ENCODE measurements at places on chromosomes 4 and X.

DNA sequence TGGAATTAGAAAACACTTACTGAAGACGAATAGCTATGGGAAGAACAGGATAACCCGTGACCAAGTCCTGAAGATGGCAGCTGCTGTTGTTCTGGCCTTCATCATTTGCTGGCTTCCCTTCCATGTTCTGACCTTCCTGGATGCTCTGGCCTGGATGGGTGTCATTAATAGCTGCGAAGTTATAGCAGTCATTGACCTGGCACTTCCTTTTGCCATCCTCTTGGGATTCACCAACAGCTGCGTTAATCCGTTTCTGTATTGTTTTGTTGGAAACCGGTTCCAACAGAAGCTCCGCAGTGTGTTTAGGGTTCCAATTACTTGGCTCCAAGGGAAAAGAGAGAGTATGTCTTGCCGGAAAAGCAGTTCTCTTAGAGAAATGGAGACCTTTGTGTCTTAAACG, 2.4 kb downstream of the AGTR2 start:
- no peaks in the 10 kb centered on the region for H3K36me3 ChIP-seq
- H3K27me3 ChIP-seq: no peaks in the 10 kb centered on the region
- no peak for DNase-seq
- H3K4me1 ChIP-seq: no peaks in the 10 kb centered on the region
- no peak overlapping the region for H3K27ac ChIP-seq

GRCh38 chrX:96379951-96380350, 304.7 kb upstream of the DIAPH2 start:
- H3K36me3 ChIP-seq: no peaks in the 10 kb centered on the region
- H3K27ac ChIP-seq: no peak overlapping the region
- H3K27me3 ChIP-seq: no peaks in the 10 kb centered on the region
- no peak overlapping the region for H3K4me3 ChIP-seq

DNA sequence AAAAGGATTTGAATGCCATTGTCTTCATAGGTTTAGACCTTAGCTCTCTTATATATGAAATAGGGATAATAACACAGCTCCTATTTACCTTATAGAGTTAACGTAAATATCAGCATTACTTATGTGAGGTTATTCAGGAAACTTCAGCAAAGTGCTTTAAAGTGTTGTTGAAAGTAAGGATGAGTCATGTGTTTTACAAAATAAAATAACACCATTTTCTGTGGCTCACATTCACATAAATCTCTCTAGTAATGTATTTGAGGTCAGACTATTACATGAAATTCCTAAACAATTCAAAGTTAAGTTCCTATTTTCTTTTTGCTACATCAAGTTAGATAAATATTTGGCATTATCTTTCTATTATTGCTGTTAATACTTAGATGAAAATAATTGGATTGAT, 2.9 kb downstream of the GNRHR start:
- no peaks in the 10 kb centered on the region for H3K4me1 ChIP-seq
- no peak overlapping the region for H3K27ac ChIP-seq
- no peaks in the 10 kb centered on the region for H3K27me3 ChIP-seq

DNA sequence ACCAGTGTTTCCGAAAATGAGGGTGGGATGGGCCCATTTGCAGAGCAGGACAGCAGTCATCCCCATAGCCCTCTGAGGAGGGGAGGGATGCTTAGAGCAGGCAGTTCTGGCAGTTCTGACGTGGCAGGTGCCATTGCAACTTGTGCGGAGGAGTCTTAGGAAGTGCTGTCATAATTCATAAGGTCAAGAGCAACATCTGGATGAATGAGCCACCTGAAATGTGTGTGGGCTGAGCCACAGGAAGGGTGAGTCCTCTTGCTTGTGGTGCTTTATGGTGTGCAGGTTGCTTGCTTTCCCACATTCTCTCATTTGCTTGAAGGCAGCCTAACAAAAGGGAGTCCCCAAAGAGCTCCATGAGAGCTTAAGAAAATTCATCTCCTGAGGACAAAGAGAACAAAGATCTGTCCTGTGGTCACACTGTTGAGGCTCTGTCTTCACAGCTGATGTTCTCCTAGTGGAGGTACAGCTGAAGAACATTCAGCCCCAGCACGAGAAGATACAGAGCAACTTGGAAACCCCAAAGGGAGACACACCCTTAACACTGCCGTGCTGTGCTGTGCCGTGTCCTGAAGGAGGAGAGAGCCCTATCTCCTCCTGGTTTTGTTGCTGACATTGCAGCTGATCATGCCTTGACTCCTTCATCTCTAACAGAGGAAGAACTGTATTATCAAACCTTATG, 60.3 kb downstream of the DLG3 start:
- H3K27ac ChIP-seq: peak overlapping the region; percentile 54
- peaks cover 10% of the 10 kb centered on the region for H3K36me3 ChIP-seq
- DNase-seq: no peak
- H3K4me3 ChIP-seq: no peak overlapping the region
- H3K4me1 ChIP-seq: peaks cover 13% of the 10 kb centered on the region

- H3K4me1 ChIP-seq: no peaks in the 10 kb centered on the region
- H3K36me3 ChIP-seq: no peaks in the 10 kb centered on the region
- H3K27me3 ChIP-seq: peaks cover 10% of the 10 kb centered on the region
- no peak overlapping the region for H3K27ac ChIP-seq
Observed at GRCh38 chr4:3779509-3779908, 13.3 kb downstream of the ADRA2C start.

- no peaks in the 10 kb centered on the region for H3K27me3 ChIP-seq
- peaks cover 5% of the 10 kb centered on the region for H3K36me3 ChIP-seq
Observed at GRCh38 chrX:21847342-21847741, 7.9 kb downstream of the MBTPS2 start.

DNA sequence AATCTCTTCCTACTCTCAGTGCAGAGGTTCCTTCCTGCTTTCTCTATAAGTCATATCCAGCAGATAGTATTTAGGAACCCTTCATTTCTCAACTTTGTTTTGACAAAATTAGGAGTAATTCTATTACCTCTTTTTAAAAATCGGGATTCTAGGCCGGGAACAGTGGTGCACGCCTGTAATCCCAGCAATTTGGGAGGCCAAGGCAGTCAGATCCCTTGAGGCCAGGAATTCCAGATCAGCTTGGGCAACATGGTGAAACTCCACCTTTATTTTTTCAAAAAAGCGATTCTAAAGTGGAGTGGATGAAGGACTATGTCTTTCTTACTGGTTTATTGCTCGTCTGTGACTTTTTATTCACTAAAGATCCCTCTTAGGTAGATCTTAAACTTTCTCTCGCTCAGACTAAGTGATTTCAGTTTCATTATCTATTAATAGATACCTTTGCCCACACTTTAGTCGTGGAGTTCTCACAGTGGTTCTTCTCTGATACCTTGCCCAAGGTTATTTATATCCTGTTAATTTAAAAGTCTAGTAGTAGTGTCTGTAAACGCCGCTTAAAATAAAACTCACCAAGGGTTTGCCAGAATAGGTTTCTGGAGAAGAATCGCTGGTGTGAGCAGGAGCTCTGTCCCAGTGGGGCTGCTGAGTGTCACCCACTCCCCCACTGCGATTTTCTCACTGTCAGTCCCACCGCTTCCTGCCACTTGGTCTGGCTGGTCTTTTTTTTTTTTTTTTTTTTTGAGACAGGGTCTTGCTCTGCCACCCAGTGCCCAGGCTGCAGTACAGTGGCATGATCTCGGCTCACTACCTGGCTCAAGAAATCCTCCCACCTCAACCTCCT, 27.0 kb upstream of the TMEM131L start:
- peaks cover 17% of the 10 kb centered on the region for H3K4me1 ChIP-seq
- peak overlapping the region; percentile 80 for H3K4me3 ChIP-seq
- H3K27ac ChIP-seq: peak overlapping the region; percentile 82
- peak; percentile 25 for DNase-seq
- no peaks in the 10 kb centered on the region for H3K36me3 ChIP-seq

- H3K27me3 ChIP-seq: no peaks in the 10 kb centered on the region
- no peaks in the 10 kb centered on the region for H3K36me3 ChIP-seq
- no peak overlapping the region for H3K27ac ChIP-seq
- no peak overlapping the region for H3K4me3 ChIP-seq
Observed at GRCh38 chrX:19065535-19065934, 56.7 kb downstream of the ADGRG2 start.

- H3K27me3 ChIP-seq: no peaks in the 10 kb centered on the region
- H3K27ac ChIP-seq: no peak overlapping the region
- no peaks in the 10 kb centered on the region for H3K36me3 ChIP-seq
- DNase-seq: no peak
Observed at GRCh38 chrX:139429913-139430312, 100.6 kb upstream of the F9 start.

DNA sequence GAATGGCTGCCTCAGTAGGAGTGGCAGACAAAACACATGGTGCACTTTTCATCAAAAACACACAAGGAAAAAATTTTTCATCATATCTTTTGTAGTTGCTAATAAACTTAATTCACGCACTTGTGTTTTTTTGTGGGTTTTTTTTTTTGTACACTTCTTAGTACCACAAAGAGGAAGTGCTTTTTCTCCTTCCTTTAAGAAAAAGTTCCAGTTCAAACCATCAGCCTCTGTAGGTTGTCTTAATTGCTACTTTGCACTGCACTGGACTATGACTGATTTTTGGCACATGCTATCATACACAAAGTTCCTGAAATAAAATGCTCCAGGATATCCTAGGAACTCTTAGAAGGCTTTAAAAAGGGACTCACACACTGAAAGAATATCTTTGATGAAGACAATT, at the start of gene PHEX:
TSS of gene PHEX (plus strand) at position 242 of the 400 bp plus-strand sequence. CDS start 681 bp downstream, outside the sequence.
- no peaks in the 10 kb centered on the region for H3K4me1 ChIP-seq
- no peak for DNase-seq
- no peak within 1 kb of the TSS for H3K27ac ChIP-seq
- H3K27me3 ChIP-seq: no peaks in the 10 kb centered on the region

DNA sequence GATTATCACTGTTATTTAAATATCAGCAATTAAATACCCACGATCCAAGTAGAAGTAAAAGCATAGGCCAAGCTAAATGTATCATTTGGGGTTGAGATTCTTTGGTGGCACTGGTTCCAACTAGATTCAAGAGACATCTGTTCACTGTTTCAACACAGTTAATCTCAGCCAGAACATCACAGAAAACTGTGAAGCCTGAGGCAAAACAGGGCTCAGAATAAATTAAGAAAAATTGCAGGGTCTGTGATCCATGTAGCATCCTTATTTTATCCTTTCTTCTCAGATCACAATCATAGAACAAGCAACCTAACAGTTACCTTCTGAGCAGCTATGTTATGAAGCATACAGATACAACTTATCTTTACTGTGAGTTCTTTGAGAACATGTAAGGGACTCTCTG, 23.7 kb downstream of the YTHDC1 start:
- no peaks in the 10 kb centered on the region for H3K27me3 ChIP-seq
- peaks cover 9% of the 10 kb centered on the region for H3K4me1 ChIP-seq
- H3K27ac ChIP-seq: peak overlapping the region; percentile 55
- DNase-seq: no peak

- no peak overlapping the region for H3K27ac ChIP-seq
- H3K36me3 ChIP-seq: peaks cover 13% of the 10 kb centered on the region
- peaks cover 36% of the 10 kb centered on the region for H3K4me1 ChIP-seq
- no peaks in the 10 kb centered on the region for H3K27me3 ChIP-seq
- no peak overlapping the region for H3K4me3 ChIP-seq
- DNase-seq: no peak
Observed at GRCh38 chr4:152501846-152502536, 33.9 kb downstream of the FBXW7 start.

GRCh38 chr4:172997856-172998255, 170.8 kb upstream of the GALNT7 start:
- H3K36me3 ChIP-seq: no peaks in the 10 kb centered on the region
- no peaks in the 10 kb centered on the region for H3K4me1 ChIP-seq
- DNase-seq: no peak
- no peak overlapping the region for H3K27ac ChIP-seq
- H3K27me3 ChIP-seq: peaks cover 60% of the 10 kb centered on the region

- peaks cover 9% of the 10 kb centered on the region for H3K4me1 ChIP-seq
- no peak for DNase-seq
- H3K36me3 ChIP-seq: peaks cover 10% of the 10 kb centered on the region
- no peak overlapping the region for H3K4me3 ChIP-seq
Observed at GRCh38 chrX:1676866-1677265, 62.0 kb downstream of the ASMT start.

- no peaks in the 10 kb centered on the region for H3K36me3 ChIP-seq
- H3K4me1 ChIP-seq: no peaks in the 10 kb centered on the region
- H3K4me3 ChIP-seq: no peak overlapping the region
Observed at GRCh38 chr4:172962564-172963353, 205.9 kb upstream of the GALNT7 start.

DNA sequence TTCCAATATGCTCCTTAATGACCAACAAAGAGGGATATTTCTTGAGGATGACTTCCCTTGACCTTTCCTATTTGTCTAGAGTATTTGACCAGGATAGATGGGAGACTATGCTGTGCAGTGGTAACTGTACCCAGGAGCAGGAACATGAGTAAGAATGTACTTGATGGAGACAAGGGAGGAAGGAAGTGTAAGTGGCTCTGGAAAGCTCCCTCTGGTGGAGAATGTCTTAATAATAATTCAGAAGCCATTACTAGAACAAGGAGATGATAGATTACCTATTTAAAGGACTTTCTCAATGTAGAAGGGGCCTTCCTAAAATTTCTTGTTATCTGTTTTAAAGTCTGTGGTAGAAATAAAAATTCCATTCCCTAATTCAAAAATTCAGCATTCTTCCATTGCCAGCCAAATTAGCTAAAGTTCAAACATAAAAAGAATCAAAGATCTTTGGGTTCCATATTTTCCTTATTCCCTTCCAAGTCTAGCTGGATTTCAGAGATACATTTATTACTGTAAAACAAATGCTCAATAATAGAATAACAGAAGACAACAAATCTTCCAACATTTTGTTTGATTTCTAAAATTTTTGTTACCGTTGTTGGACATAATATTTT, 83.8 kb downstream of the GRID2 start:
- DNase-seq: no peak
- H3K4me3 ChIP-seq: no peak overlapping the region
- no peak overlapping the region for H3K27ac ChIP-seq
- H3K27me3 ChIP-seq: no peaks in the 10 kb centered on the region

- H3K27me3 ChIP-seq: no peaks in the 10 kb centered on the region
- H3K4me3 ChIP-seq: no peak overlapping the region
- H3K27ac ChIP-seq: no peak overlapping the region
- no peaks in the 10 kb centered on the region for H3K36me3 ChIP-seq
Observed at GRCh38 chr4:97185233-97185632, 958.0 kb downstream of the STPG2 start.

GRCh38 chr4:56127716-56128115, 179.0 kb downstream of the CEP135 start:
- H3K27me3 ChIP-seq: peaks cover 17% of the 10 kb centered on the region
- no peak overlapping the region for H3K4me3 ChIP-seq
- no peak for DNase-seq
- no peaks in the 10 kb centered on the region for H3K36me3 ChIP-seq
- no peaks in the 10 kb centered on the region for H3K4me1 ChIP-seq

DNA sequence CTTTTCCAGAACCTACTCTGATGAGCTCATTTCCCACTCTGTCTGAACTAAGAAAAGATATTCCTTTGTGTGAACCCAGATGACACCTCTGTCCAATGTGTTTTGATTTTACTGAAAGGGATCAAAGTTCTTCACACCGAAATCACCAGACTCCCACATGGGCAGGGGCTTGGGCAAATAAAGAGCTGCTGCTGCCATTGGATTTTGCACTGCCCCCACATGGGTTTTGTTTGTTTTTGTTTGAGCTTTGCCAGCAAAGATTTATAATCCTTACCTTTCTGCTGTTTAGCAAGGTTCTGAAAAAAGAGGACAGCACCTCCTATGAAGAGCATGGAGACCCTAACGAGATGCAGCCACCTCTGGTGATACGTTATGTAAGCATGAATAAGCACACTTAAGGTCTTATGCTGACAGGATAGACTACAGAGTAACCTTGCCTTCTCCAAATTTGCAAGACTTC, 44.3 kb downstream of the HSD17B13 start:
- H3K4me3 ChIP-seq: no peak overlapping the region
- DNase-seq: no peak
- H3K36me3 ChIP-seq: no peaks in the 10 kb centered on the region
- peaks cover 12% of the 10 kb centered on the region for H3K27me3 ChIP-seq
